WERI-Rb-1 (cell line): ENCODE measurements at places on chromosomes 16 and 17.

- DNase-seq: no peak
Measured at GRCh38 chr17:27975146-27976011, 67.1 kb upstream of the NLK start.

- peak; percentile 19 for DNase-seq
Measured at GRCh38 chr16:24988593-24989338, 26.4 kb downstream of the ARHGAP17 start.

DNA sequence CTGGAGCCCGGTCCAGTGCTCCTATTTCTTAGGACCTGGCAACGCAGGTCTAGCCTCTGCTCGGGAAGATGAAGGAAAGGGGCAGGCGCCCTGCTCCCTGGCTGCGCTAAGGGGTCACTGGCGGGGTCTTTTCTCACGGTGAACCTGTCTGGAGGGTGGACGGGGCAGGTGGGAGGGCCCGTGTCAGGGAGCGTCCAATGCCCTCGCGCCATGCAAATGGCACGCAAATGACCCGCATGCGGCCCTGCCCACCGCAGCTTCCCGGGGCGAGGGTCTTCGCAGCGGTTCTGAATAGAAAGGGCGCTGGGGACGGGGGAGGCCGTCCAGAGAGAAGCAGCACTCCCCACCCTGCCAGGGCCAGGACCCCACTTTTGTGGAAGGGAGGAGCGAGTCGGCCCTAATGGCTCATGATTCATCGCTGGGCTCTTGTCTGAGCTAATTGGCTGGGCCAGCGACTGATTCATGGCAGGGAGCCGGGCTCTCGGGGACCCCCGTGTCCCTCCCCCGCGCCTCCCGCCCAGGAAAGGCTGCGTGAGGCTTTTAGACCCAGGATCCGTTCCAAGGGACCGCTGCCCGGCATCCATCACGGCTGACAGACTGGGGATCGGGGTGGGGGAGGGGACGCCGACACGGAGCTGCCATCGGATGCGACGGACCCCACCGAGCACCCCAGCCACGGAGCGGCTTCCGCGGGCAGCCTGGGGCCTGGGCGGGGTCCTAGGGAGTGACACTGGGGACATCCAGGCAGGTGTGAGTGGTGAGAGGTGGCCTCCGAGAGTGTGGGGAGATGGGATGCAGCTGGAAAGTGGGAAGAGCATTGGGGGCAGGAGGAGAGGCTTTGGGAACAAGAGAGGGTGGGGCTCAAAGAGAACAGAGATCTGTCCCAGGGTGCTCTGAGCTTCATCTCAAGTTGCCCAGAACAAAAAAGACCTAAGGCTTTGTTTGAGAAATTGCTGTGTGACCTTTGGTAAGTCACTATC, 25.0 kb upstream of the NGFR start:
- DNase-seq: no peak

DNA sequence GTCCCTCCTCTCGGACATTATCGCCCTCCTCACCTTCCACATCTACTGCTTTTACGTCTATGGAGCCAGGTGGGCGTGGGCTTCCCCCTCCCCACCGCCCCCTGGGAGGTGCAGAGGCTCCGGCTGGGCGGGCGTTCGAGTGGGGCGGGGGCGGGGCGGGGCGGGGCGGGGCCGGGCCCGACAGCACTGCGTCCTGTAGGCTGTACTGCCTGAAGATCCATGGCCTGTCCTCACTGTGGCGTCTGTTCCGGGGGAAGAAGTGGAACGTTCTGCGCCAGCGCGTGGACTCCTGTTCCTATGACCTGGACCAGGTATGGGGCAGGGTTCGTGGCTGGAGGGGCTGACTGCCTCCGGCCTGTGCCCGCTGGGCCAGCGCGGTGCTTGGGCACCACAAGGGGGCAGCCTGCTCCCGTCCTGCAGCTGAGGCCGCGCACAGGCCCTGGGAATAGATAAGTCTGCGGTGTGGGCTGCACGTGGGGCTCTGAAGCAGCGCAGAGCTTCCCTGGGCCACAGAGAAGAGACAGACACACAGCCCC, 9.2 kb downstream of the PIGQ start:
- peak; percentile 86 for DNase-seq

GRCh38 chr16:55116165-55116920, 185.7 kb downstream of the IRX5 start:
- DNase-seq: no peak

DNA sequence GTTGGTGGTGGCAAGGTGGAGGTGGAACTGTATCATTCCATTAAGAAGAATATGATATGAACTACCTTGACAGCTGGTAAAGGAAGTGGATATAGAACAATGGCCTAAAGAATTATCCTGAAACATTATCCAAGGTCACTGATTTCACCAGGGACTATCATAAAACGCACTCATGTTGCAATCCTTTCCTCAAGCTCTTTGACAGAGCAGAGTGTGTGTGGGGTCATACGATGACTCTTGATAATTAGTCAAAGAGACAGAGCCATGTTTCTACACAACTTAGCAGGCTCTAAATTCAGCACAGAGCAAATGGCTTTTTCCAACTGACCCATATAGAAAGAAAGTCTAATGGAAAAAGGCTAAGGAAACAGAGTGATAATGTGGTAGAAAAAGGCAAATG, 126.4 kb upstream of the ANKFN1 start:
- DNase-seq: no peak

- no peak for DNase-seq
Measured at GRCh38 chr17:77054936-77055335, 85.8 kb upstream of the SEC14L1 start.
